ENCODE measurements at places on chromosomes 7 and 10. TPM values are rescaled to one million over a fixed set of nuclear protein-coding genes. Genes with fewer than 3 reads are reported as not detected.

DNA sequence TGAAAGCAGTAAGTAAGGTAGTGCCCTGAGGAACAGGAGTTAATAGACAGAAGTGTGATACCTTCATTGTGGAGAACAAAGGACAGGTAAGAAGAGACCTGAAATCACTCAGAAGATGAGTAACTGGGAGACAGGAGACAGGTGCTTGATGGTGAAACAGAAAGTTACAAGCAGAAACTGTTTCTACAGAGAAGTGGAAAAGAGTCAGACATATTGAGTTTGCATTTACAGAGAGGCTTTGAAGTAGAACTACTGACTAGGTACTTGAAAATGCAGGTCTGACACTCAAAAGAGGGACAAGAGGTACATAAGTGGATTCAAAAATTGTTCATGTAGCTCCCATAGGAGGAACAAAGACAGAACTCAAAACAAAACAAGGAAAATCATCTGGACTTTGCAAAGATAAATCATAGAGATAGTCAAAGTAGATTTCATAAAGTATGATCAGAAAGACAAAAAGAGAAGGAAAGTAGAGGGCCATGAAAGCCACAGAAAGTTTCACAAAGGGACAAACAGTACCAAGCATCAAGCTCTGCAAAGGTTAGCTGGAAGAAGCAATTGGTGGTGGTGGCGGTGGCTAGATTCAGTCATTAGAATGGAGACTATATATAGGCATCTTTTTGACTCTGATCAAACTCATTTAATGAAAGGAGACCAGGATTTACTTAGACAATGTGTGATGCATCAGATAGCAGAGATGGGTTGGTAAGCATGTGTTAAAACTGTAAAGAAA lies 198.4 kb downstream of the PCLO start:
- no peaks in the 10 kb centered on the region for H3K4me1 ChIP-seq
- no peak for DNase-seq
- no peaks in the 10 kb centered on the region for H3K27me3 ChIP-seq
- H3K36me3 ChIP-seq: no peaks in the 10 kb centered on the region
- H3K4me3 ChIP-seq: no peak overlapping the region

Gene SPDYE11
- total RNA-seq: not detected

- H3K27ac ChIP-seq: no peak overlapping the region
- no peak for DNase-seq
- no peaks in the 10 kb centered on the region for H3K27me3 ChIP-seq
Observed at GRCh38 chr10:97683556-97684367, 3.3 kb downstream of the AVPI1 start.

Gene PNLIP
- total RNA-seq: not detected

Gene GIMAP7
- 42.5 TPM for total RNA-seq

DNA sequence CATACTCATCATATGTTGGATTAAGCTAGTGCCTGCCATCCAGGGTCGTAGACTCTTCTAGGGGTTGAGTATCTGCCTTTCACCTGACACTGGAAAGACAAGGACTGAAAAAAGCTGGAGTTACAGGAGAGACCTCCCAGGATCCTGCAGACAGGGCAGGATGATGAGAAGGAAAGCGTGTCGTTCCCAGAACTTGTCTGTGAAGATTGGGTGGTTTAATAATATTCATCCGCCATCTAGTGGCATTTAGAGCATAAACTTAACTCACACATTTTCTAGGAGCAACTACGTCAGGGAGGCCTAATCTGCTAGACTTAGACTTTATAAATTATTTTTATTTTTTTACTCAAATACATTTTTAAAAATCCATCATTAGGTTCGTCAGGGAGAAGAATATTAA lies 59.6 kb downstream of the ADRB1 start:
- H3K36me3 ChIP-seq: no peaks in the 10 kb centered on the region
- H3K27ac ChIP-seq: no peak overlapping the region
- no peak for DNase-seq
- H3K27me3 ChIP-seq: peaks cover 26% of the 10 kb centered on the region
- H3K4me1 ChIP-seq: peaks cover 25% of the 10 kb centered on the region

Gene OR2A1
- not detected for total RNA-seq

GRCh38 chr7:67842571-67842970 lies 845.9 kb downstream of the TYW1 start:
- no peak overlapping the region for H3K27ac ChIP-seq
- no peak overlapping the region for H3K4me3 ChIP-seq
- DNase-seq: no peak
- H3K27me3 ChIP-seq: no peaks in the 10 kb centered on the region
- no peaks in the 10 kb centered on the region for H3K36me3 ChIP-seq

DNA sequence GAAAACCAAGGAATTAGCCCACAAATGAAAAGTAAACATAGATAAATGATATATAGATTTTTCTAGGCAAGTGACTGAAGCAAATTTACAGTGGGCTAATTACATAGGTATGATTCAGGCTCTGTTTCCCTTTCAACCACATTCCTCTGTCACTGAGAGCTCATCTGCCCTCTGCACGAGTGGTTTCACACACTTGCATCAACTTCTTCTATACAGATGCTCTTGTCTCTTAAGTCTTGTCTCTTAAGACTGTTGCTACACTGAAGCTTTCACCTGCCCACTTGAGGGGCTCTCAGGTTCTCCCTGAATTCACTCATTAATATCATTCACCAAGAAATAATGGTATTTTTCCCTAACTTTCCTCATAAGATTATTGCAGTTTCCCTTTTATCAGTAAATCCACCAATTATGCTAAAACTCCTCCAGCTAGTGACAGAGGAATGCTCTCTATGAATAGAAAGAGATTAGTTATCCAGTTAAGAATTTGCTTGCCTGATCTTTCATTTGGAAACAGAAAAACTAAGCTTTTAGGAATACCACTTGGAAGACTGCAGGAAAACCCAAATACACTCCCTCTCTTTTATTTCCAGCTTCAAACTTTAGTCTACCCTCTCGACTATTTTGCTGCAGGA lies 95.7 kb downstream of the ELAPOR2 start:
- no peaks in the 10 kb centered on the region for H3K36me3 ChIP-seq
- no peaks in the 10 kb centered on the region for H3K27me3 ChIP-seq
- no peaks in the 10 kb centered on the region for H3K4me1 ChIP-seq
- H3K4me3 ChIP-seq: no peak overlapping the region
- no peak overlapping the region for H3K27ac ChIP-seq

Gene RNF133
- not detected for total RNA-seq

DNA sequence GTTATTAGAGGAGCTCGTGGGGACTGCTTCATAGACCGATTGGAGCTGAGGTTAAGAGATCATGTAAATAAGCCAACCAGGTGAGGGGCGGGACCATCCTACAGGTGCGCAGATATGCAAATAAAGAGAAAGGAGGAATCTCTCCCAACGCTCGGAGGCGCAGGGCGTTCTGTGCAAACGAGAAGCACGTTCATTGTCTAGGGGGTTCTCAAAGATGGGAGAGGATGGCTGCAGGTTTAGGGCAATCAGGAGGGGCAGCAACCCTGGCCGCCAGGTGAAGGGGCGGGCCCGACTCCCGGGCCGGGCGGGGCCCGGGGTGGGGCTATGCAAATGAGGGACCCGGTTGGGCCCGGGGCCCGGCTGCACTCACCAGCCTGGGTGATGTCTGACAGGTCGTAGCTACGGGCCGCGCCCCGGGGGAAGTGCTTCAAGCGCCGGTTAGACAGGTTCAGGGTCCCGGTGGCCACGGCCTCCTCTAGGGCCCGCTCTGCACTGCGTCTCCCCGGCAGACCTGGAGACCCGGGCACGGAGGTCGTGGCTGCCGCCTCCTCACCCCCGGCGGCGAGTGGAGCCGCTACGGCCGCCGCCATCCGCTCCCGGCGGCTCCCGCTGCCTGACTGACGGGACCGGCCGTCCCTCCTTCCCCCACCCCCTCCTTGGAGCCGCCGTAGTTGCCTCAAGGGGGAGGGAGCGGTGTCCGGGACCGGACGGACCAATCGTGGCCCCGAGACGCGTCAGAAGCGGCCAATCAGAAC lies at the start of gene LRCH4:
LRCH4 (minus strand) TSS at position 619 of the 755 bp plus-strand sequence; CDS start at position 590, 29 bp downstream.
- peak; percentile 71 for DNase-seq
- H3K36me3 ChIP-seq: peaks cover 9% of the 10 kb centered on the region
- peak within 1 kb of the TSS; percentile 98 for H3K27ac ChIP-seq
- peaks cover 20% of the 10 kb centered on the region for H3K4me1 ChIP-seq
- peak within 1 kb of the TSS; percentile 85 for H3K4me3 ChIP-seq

Gene TMEM176A
- total RNA-seq: not detected

- H3K27me3 ChIP-seq: no peaks in the 10 kb centered on the region
- H3K27ac ChIP-seq: no peak overlapping the region
- H3K4me3 ChIP-seq: no peak overlapping the region
- no peaks in the 10 kb centered on the region for H3K36me3 ChIP-seq
Observed at GRCh38 chr7:18962031-18962430, 155.4 kb downstream of the TWIST1 start.

DNA sequence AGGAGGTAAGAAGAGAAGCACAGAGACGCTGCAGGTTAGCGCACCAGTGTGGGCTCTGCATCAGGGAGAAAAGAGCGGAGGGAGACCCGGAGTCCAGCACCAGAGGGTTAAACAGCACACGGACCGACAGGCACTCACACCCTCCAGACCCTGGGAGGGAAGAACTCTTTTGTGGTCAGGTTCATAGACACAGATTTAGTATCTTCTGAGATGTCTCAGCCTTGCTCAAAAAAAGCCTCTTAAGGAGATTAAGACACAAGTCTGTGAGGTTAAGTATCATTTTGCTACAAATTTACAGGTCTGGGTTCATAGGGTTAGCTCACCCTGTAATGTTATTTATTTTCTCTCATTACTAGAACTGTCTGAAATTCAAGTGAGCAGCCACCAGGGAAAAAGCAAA lies 16.8 kb upstream of the NDST2 start:
- no peak overlapping the region for H3K27ac ChIP-seq
- H3K4me1 ChIP-seq: no peaks in the 10 kb centered on the region
- H3K27me3 ChIP-seq: no peaks in the 10 kb centered on the region

DNA sequence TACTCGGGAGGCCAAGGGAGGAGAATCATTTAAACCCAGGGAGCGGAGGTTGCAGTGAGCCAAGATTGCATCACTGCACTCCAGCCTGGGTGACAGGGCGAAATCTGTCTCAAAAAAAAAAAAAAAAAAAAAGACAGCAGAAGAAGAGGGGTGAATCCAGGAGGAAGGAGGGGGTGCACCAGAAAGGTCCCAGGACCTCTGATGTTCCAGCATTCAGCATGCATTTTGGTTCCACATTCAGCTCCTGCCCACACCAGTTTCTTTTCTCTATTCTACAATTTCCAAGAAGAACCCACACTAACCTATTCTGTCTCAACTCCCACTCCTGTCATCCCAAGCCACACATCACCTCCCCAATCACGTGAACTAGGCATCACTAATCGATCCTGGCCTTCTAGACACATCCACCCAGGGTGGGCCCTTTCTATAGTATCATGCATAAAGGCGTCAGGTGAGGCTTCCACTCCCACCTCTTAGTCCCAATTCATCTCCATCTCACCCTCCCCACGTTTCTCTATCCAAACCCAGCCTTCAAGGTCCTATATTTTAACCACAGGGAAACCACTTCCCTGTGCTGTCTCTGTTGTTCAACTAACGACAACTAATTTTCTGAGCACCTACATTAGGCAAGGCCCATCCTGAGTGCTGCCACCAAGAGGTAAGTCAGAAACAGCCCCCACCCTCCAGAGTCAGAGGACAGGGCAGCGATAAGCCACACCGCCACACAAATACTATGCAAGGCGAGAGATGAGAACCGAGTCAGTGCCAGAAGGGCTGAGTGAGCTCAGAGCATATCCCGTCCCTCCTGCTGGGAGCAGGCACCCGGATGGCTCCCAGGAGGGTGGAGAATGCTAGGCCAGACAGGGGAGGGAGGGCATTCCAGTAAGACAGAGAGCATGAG lies 2.2 kb downstream of the ANXA11 start:
- no peaks in the 10 kb centered on the region for H3K27me3 ChIP-seq
- DNase-seq: peak; percentile 87
- peaks cover 18% of the 10 kb centered on the region for H3K36me3 ChIP-seq
- peak overlapping the region; percentile 91 for H3K27ac ChIP-seq
- H3K4me3 ChIP-seq: peak overlapping the region; percentile 91

GRCh38 chr7:98878365-98879197 lies at the start of gene TRRAP:
TRRAP (plus strand) TSS chr7:98878532; CDS start chr7:98881151, 2,619 bp downstream.
- peak within 1 kb of the TSS; percentile 93 for H3K4me3 ChIP-seq
- peaks cover 26% of the 10 kb centered on the region for H3K36me3 ChIP-seq
- H3K27ac ChIP-seq: peak within 1 kb of the TSS; percentile 96
- H3K27me3 ChIP-seq: no peaks in the 10 kb centered on the region
- peak; percentile 83 for DNase-seq

Gene SPDYE8
- not detected for total RNA-seq

DNA sequence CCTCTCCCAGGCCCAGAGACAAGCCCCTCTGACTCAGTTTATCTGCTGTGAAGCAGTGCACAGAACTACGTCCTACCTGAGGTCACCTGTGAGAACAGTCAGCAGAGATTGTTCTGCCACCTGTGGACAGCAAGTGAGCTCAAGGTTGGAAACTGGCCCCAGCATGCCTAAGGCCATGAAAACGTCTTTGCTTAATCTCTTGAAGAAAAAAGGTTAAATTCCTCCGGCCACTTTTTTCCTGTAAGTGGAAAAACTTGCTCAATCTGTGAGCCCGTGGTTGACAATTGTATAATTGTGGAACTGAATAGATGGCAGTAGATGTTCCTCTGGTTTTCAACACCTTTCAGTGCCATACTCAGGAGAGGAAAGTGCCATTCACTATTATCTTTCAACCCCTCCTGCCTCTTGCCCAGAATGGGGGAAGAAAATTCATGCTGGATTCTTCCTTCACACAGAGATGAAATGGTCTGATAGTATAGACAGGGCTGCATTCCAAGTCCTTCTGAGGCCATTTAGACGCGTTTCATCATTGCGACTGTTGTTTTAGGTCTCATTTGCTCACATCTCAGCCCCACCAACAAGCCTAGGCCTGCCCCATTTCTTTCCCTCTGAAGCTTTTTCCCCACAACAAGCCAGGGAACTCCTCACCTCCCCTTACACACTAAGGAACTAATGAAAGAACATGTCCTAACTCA lies 292.9 kb downstream of the FZD1 start:
- H3K27me3 ChIP-seq: no peaks in the 10 kb centered on the region
- no peaks in the 10 kb centered on the region for H3K36me3 ChIP-seq
- no peak for DNase-seq
- H3K4me1 ChIP-seq: no peaks in the 10 kb centered on the region

Gene GNAT3
- total RNA-seq: not detected

GRCh38 chr7:155653803-155654202 lies 9.3 kb downstream of the RBM33 start:
- H3K36me3 ChIP-seq: peaks cover 11% of the 10 kb centered on the region
- H3K4me3 ChIP-seq: no peak overlapping the region
- no peaks in the 10 kb centered on the region for H3K27me3 ChIP-seq
- H3K27ac ChIP-seq: no peak overlapping the region
- peaks cover 79% of the 10 kb centered on the region for H3K4me1 ChIP-seq

Gene CNPY1
- total RNA-seq: not detected

- H3K27me3 ChIP-seq: no peaks in the 10 kb centered on the region
- no peak for DNase-seq
- no peak overlapping the region for H3K27ac ChIP-seq
- no peak overlapping the region for H3K4me3 ChIP-seq
- H3K4me1 ChIP-seq: no peaks in the 10 kb centered on the region
Observed at GRCh38 chr7:126723966-126724544, 528.7 kb downstream of the GRM8 start.

DNA sequence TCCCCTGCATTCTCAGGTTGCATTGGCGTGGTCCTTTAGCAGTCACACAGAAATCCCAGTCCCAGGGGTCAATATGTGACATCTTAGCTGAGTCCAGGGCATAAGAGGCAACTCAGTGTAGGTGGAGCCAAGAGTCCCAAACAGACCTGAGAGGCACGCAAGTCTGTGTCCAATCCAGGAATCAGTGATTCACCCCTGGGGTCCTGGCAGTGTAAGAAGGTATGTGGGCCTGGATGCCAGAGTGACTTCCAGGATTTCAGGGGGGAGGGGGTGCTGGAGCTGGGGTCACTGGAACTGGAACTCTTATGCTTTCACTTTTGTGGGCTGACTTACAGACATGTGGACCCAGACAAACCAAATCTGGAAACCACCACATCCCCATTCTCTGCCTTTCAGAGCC lies 26.8 kb downstream of the FRMPD2 start:
- H3K4me1 ChIP-seq: no peaks in the 10 kb centered on the region
- no peak for DNase-seq
- H3K4me3 ChIP-seq: no peak overlapping the region
- H3K36me3 ChIP-seq: no peaks in the 10 kb centered on the region

Gene UCMA
- not detected for total RNA-seq

Gene EBLN1
- total RNA-seq: not detected

Gene UTF1
- total RNA-seq: not detected
